ENCODE measurements at places on chromosomes 7 and 10. TPM values are rescaled to one million over a fixed set of nuclear protein-coding genes. Genes with fewer than 3 reads are reported as not detected.

The MYO1G gene
- 0.34 TPM for total RNA-seq

The CALML5 gene
- 2.3 TPM for total RNA-seq

The DOCK1 gene
- 95.3 TPM for total RNA-seq

The SPDYE9 gene
- total RNA-seq, result not detected

The OR2A5 gene
- not detected for total RNA-seq

The ZNF804B gene
- total RNA-seq, result not detected

The SMO gene
- 3.1 TPM for total RNA-seq

The NKX2-3 gene
- not detected for total RNA-seq

The ITPRIP gene
- 79.2 TPM for total RNA-seq

The ANKRD22 gene
- total RNA-seq, result 11.0 TPM

The PITRM1 gene
- 73.1 TPM for total RNA-seq

The ZPBP gene
- total RNA-seq, result not detected

The SPAM1 gene
- total RNA-seq, result not detected

The PNLIPRP1 gene
- not detected for total RNA-seq

The MYH16 gene
- 0.36 TPM for total RNA-seq

The SLC13A1 gene
- total RNA-seq, result not detected

The ZNF503 gene
- total RNA-seq, result 11.7 TPM

The NRG3 gene
- not detected for total RNA-seq

The SSC4D gene
- total RNA-seq, result 1.0 TPM

The HMX3 gene
- total RNA-seq, result 0.07 TPM

The ASB15 gene
- total RNA-seq, result not detected

The SPDYE5 gene
- not detected for total RNA-seq

The TMEM213 gene
- total RNA-seq, result not detected

The ATRNL1 gene
- under 0.01 TPM for total RNA-seq

The MMP21 gene
- total RNA-seq, result not detected
